Adipocyte (in vitro differentiated cells): ENCODE measurements at places on chromosomes 16 and 17.

- DNase-seq = no peak
Measured at GRCh38 chr16:79794941-79795340, 194.4 kb upstream of the MAF start.

- DNase-seq = no peak
Measured at GRCh38 chr17:77675411-77675810, 283.1 kb upstream of the TNRC6C start.

GRCh38 chr17:560432-560873 is 154.2 kb downstream of the VPS53 start:
- no peak for DNase-seq

- no peak for DNase-seq
Measured at GRCh38 chr17:28118362-28118761, 75.9 kb downstream of the NLK start.

DNA sequence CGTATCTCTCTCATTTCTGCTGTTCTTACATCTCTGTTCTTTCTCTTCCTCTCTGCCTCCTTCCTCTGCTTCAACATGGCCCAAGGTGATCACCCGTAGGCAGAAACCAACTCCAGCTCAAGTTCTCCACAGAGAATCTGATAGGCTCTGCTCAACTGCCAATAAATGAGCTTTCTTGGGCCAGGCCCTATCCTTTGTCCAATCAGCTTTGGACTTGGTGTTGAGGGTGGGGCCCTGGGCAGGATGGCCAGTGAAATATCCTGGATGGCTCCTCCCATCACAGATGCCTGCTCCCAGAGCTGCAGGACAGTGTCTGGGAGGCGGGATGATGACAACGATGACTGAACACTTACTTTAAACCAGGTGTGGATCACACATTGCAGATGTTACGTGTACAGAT is 17.4 kb upstream of the BRD7 start:
- no peak for DNase-seq

GRCh38 chr17:38892620-38893019 is 22.8 kb downstream of the LASP1 start:
- no peak for DNase-seq

GRCh38 chr17:76036497-76037261 is 9.6 kb upstream of the EVPL start:
- DNase-seq = no peak

DNA sequence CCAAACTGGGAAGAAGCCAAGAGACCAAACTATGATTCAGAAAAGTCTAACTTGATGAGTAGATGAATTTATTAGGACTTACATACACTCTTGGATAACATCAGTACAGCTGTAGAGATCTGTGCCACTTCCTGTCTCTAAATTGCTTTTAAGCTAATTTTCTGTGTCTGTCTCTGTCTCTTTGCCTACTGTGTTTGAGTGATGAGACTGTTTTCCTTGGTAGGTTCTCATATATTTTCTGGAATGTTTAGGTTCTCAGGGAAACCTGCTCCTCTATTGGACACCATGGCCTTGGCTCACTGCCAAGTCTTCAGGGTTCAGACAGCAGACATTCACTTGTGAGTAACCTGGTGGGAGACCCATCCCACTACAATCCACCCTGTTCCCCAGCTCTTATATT is 103.5 kb upstream of the KIF2B start:
- no peak for DNase-seq

DNA sequence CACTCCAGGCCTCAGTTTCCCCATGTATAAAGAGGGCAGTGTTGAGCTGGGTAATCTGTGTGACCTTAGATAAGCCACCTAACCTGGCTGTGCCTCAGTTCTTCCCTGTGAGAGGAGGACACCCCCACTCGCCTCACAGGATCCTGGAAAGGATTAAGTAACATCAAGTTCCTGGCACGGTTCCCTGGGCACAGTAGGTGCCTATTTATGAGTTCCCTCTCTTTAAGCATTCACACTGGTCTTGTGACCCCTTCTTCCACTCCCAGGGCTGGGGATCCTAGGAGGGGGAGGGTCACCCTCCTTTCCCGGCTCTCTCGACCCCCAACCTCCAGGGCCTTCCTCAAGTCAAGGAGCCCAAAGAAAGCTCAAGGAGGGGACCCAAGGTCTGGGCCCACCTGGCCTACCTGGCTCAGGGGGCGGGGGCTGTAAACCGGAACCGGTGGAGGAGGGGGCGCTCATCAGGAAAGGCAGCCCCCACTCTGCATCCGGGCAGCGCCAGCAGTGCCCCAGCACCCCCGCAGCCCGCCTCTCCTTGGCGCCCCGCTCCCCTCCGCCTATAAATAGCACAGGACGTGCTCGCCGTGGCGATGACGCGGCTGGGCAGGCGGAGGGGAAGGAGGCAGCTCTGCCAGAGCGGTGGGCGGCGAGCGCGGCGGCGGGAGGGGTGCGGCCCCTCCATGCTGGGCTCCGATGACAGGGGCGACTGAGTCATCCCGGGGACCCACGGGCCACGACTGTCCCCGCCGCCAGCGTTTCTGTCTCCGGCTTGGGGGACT is 9.4 kb downstream of the RPL19 start:
- DNase-seq = peak; percentile 84

DNA sequence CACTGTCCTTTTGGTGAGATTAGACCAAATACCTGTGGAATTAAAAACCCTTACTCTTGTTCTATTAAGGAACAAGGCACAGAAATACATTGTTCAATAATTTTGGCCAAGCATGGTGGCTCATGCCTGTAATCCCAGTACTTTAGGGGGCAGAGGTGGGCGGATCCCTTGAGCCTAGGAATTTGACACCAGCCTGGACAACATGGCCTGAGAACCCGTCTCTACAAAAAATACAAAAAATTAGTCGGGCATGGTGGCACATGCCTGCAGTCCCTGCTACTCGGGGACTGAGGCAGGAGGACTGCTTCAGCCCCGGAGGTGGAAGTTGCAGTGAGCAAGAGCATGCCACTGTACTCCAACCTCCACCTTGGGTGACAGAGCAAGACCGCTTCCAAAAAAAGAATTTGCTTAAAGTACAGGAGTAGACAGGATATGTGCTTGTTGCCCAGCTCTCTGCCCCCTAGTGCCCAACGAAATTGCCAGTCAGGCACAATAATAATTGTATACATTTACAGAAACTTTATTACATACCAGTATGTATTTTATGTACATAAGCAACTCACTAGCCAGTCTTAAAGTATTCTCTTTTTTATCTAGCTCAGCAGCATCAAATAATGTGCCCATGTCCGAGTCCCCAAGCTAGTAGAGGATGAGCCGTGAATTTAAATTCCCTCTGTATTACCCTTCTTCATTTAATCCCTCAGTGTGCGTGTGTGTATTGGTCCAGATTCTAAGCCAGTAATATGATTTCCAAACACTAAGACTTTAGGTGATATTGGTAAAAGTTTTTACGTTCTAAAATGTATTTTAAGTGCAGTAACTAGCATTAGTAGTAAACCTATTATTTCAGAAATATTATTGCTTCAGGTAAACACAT is 1.4 kb downstream of the THUMPD1 start:
- DNase-seq = peak; percentile 36

- peak; percentile 25 for DNase-seq
Measured at GRCh38 chr16:85995541-85996423, 96.8 kb downstream of the IRF8 start.

- no peak for DNase-seq
Measured at GRCh38 chr16:56319376-56319775, 106.0 kb downstream of the AMFR start.

GRCh38 chr16:11642765-11643116 is 25.5 kb upstream of the SNN start:
- no peak for DNase-seq

- peak; percentile 99 for DNase-seq
Measured at GRCh38 chr16:4768549-4769305, 1.8 kb upstream of the ZNF500 start.

DNA sequence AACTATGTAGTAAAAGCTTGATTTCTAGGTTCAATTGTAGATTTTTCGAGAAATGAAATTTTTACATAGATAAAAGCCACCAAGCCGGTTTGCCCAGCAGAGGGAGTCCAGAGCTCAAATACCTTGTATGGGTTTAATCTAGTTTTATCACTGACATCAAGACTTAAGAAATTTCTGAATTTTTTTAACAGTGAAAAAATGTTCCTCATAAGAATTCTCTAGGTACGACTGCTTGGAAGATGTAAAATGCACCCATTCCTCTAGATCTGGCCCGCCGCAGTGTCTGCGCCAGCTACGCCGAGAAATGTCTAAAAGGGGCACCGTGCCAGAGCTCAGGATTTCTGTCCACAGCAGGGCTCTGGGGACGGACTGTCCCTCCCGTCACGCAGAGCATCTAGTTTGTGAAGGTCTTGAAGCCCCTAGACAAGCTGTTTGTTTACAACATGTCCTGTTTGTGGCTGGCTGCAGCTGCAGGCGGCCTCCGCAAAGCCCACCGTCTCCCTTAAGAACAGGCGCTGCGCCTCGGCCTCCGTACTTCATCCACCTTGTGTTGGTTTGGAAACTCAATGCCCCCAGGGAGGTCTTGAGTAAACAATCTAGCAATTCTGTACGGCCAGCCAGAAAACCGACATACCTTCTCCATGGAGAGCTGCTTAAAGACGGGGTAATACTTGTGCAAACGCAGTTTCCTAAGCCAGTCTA is 24.8 kb downstream of the MAP1LC3B start:
- peak; percentile 81 for DNase-seq

DNA sequence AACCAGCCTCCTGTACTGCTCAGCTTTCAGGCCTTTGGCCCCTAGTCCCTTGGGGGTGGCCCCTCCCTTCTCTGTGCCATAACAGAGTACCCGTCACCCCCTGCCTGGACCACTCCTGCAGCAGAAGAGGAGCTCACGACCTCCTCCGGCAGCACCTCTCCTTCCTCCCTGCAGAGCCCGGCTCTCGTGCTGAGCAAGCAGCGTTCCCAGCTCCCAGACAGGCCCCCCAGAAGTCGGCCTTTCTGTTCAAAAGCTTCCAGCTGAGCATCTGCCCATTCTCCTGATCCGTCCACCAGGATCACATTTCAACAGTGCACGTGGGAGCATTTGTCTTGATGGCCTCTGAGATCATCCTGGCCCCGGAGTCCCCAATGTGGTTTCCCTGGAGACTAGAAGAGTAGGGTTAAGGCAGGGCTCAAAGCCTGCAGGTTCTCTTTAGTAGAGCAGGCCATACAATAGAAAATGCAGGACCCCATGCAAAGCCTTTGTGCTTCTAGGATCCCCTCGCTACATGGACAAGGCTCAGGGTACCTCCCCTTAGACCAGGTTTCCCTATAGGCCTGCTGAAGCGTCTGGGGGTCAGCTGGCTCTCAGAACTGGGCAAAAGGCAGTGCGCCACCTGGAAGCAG is 35.6 kb downstream of the NLRC3 start:
- no peak for DNase-seq

GRCh38 chr16:2043667-2044451 is 3.8 kb downstream of the NTHL1 start:
- DNase-seq = no peak

DNA sequence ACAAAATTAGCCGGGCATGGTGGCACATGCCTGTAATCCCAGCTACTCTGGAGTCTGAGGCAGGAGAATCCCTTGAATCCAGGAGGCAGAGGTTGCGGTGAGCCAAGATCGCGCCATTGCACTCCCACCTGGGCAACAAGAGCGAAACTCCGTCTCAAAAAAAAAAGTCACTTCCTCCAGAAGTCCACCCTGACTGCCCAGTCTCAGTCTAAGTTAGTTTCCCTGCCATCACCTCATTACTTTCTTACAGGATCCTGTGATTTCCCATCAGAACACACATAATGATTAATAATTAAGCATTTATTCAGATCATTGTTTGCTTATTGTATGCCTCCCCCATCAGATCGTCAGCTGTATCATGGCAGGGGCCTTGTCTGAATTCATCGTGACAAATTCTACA is 31.6 kb downstream of the ABCC3 start:
- DNase-seq = no peak

GRCh38 chr17:18139949-18140348 is 31.4 kb downstream of the MYO15A start:
- peak; percentile 10 for DNase-seq

- no peak for DNase-seq
Measured at GRCh38 chr16:7976563-7976962, 613.7 kb downstream of the TMEM114 start.

GRCh38 chr17:29847118-29847517 is 82.9 kb downstream of the SSH2 start:
- no peak for DNase-seq
